ENCODE measurements at places on chromosomes 1 and 21.
A peak's percentile ranks its signal among the peaks of the same experiment; 100 is the strongest.

GRCh38 chr1:96772972-96773371, 51.4 kb downstream of the PTBP2 start:
- no peak for DNase-seq

DNA sequence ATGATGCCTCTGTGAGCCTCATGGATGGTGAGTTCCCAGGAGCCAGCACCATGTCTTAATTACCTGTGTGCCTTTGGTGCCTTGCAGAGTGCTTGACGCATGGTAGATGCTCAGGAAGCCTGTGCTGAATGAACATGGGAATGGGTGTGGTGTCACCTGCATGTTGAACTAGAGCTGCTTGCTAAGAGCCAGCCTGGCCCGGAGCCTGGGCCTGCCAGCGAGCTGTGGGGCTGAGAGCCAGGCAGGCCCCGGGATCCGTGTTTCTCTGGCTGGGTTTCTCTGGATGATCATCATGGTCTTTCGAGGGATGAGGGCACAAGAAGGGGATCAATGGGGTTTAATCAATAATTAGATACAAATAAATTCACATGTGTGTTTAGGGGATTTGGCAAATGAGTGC, 6.7 kb upstream of the TEX35 start:
- no peak for DNase-seq

DNA sequence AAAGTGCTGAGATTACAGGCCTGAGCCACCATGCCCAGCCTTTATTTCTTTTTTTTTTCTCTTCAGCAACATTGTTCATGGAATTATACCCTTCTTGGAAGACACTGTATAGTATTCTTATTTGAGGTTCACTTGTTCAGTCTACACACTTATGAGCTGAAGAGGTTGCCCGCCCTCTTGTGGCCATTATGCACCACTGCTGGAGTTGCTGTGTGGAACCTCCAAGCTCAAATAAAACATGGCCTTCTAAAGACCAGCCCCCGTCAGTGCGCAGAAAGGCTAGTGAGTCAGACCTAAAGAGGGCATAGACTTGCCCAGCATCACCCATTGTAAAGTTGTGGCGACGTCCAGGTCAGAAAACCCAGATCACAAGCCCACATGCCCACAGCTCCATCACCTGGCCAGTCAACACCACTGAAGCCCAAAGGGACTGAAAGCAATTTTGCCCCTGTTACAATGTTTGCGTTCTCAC, 20.4 kb downstream of the LURAP1 start:
- DNase-seq, result peak; percentile 71

DNA sequence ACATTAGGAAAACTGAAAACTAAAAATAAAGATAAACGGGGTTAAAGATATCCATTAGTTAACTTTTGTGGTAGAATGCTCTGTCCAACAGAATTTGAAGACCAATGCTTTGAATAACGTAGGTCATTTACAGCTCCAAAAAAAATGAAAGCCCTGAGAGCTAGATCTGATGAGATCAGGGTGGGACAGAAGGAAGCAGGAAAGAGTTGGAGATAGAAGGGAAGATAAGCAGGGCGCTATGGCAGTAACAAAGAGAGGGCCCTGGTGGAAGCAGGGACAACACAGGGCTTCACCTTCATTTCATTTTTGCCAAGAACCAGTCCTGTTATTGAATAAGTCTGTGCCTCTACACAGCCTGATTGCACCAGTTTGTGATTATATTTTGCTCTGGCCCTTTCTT, 51.0 kb upstream of the RGS8 start:
- DNase-seq, result no peak

DNA sequence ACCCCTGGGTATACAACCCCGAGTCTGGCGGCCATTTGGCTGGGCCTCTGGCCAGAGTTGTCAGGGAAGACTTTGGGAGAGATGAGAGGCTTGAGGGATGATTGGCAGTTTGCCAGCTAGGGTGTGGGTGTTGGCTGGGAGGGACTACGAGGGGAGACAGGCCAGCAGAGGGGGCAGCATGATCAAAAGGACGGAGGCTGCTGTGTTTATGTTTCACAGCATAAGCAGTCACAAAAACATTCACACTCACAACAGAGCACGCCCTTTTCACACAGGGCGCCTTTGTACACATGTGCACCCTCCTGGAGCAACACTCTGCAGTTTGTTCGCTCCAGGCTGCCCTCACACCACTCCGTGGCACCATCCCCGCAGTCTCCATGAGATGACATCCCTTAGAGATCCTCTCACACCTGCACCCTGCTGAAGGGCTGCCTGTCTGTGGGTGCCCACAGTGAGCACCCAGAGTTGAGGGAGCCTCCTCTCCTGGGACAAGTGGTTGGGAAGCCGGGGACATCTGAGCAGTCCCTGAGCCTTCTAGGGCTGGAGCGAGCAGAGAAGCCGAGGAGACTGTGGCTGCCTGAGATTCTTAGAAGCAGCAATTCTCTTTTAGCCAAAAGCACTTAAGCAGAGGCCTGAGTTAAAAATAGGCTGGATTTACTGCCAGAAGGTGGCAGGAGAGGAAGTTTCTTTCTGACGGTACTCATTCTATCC, 15.4 kb downstream of the EFNA3 start:
- peak; percentile 46 for DNase-seq

- no peak for DNase-seq
Observed at GRCh38 chr1:230641346-230641745, 935 bp upstream of the COG2 start.

GRCh38 chr1:246003442-246003730, 503.7 kb downstream of the SMYD3 start:
- no peak for DNase-seq

DNA sequence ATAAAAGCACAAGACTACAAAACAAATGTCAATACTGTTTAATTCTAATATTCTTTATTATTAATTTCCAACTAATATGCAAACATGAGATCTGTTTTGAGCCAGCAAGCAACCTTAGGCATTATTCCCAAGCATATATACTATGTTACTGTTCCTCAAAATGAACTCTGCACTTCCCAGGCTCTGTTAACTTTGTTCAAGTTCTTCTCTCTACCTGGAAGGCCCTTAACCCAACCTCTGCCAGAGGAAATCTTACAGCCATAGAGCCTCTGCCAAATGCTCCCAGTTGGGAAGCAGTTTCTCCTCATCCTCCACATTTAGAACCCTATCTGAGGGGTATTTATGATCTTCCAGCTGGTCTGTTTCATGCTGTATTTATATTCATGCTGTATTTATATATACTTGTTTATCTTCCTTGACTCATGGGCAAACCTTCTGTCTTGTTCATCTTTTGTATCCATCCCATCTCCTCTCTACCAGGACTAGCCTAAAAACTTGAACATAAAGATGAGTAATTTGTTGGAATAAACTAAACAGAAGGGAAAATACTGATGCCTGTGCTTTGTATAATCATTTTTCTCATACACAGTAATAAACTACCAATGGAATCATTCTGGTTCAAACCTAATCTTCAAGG, 5.3 kb downstream of the IVNS1ABP start:
- no peak for DNase-seq

GRCh38 chr1:151862604-151863003, 9.1 kb upstream of the THEM5 start:
- DNase-seq, result no peak

- DNase-seq, result no peak
Observed at GRCh38 chr1:183934314-183934713, 103.2 kb downstream of the COLGALT2 start.

- no peak for DNase-seq
Observed at GRCh38 chr1:19809044-19809750, 5.9 kb downstream of the RNF186 start.

- DNase-seq, result no peak
Observed at GRCh38 chr1:156232201-156232894, 9.6 kb upstream of the BGLAP start.

GRCh38 chr1:170666541-170667254, 2.8 kb downstream of the PRRX1 start:
- DNase-seq, result no peak

DNA sequence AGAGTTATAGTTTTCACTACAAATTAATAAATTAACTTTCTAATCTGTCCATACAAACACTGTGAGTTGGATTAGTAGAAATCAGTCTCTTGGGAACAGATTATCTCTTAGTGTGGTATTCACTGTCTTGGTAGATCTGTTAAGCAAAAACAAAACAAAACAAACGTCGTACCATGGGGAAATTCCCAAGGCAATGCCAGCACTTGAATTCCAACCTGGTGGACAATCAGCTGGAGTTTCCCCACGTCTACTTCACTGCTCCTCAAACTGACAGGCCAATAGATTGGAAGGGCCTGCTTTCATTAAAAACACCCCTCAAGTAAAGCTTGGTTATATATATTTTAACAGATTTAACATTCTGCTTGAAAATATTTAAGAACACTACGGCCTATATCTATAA, 31.9 kb downstream of the GDAP2 start:
- DNase-seq, result no peak

- no peak for DNase-seq
Observed at GRCh38 chr1:78280626-78281025, 210.1 kb upstream of the PTGFR start.
